Breast epithelium (tissue), 4 donors: ENCODE measurements at places on chromosomes 11 and 22.

DNA sequence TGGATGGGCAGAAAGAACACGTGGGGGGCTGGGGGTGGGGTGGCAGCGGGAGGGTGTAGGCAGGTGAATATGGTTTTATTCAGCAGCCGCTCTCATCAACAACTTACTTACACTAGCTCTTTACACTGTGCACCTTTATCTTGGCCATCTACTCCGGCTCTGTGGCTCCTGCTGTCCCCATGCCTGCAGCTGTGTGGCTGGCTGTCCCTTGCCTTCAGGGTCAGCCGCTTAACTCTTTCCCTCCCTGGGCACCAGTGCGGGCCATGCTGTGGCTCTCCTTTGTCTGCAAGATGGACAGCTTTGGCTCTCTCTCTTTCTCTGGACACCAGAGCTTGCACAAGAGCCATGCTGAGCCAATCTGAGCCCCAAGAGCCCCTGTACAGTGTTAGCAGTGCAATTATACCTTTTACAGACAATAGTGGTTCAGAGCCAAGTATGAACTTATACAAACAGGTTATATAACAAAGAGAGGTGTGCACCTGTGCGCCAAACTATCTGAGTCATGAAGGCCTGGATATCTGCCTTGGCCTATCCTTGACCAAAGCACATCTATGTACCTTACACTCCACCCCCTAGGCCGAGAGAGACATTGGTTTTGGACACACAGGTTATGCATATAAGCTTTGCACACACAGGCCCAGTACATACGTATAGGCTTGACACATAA lies 94.3 kb upstream of the CTSC start:
- no peak for DNase-seq

DNA sequence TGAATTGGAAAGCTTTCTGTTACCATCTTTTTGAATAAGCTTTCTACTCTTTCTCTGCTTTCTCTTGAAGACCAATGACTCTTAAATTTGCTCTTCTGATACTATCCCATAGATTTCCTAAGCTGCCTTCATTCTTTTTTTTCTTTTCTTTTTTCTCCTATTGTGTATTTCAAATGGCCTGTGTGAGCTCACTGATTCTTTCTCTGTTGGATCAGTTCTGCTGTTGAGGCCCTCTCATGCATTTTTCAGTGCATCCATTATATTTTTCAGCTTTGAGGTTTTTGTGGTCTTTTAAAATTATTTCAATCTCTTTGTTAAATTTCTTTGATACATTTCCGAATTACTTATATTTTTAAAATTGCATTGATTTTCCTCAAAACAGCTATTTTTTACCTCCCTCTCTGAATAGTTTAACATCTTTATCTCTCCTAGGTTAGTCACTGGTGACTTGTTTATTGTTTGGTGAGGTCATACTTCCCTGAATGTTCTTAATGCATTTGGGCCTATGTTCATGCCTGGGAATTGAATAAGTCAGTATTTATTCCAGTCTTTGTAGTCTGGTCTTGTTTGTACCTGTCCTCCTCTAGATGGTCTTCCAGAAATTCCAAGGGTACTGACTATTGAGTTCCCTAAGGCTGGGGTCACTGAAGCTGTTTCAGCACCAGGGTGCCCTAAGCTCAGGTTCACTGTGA lies 110.6 kb upstream of the SERPIND1 start:
- no peak for DNase-seq

GRCh38 chr11:8093931-8094575 lies 13.0 kb downstream of the TUB start:
- DNase-seq: no peak

DNA sequence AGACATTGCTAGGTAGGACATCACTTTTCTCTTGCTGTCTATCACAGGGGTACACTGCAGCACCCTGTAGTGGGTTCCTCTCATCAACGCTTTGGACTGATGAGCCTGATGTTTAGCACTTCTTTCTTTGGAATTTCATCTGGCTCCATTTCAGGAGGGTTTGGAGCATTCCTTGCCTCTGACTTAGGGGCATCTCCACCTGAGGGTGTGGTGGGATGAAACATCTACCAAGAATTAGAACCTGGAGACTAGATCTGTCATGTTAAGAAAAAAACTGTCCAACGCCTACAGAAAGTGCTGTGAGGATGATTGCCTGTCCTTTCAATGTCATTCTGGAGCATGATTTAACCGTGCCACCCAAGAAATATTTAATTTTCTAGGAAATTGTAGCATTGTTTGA lies 648.4 kb downstream of the ETS1 start:
- no peak for DNase-seq

DNA sequence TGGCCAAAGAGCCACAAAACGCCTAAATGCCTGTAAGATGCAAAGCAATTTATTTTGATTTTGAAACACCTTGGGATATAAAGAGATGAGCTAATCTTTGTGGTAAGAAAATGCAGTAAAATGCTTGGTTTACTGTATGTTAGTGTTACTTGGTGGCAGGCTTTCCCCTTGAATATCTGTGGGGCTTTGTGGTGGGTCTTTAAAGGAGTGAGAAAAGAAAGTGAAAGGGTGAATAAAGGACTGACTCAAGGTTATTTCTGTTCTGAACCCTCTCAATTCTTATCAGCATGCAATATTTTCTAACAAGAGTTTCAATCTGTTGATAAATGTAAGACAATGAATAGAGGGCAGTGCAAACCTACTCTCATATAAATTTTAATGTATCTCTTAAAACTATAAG lies 1555.9 kb upstream of the RAG2 start:
- DNase-seq: no peak

- DNase-seq: peak; percentile 63
Measured at GRCh38 chr11:62081378-62082291, 42.2 kb upstream of the INCENP start.

DNA sequence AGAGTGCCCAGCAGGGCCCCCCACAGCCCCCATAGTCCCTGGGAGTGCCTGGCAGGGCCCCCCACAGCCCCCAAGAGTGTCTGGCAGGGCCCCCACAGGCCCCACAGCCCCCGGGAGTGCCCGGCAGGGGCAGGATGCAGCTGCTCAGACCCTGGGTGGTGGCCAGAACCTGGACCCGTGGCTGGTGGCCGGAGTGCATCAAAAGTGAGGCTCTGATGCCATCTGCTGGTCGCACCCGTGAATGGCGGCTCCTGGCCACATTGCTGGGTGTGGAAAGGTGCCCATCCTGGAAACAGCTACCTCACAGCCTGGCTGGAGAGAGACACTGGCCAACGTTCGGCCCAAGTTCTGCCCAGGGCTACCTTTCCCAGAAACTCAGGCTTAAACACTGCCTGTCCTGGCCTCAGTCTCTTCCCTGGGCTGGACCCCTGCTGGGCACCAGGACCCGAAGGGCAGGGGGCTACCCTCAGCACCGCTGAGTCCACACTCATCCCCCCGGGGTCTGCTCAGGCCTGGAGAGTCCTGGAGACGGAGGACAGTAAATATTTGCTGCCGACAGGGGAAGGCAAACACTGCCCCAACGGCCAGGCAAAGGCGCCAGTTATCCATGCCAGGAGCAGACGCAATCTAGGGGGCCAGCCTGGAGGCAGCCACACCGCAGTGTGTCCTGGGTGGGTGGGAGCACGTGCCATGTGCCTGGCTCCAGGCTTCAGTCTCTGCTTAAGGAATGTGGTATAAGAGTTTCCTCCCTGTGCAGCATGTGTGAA lies 4.4 kb downstream of the INS start:
- DNase-seq: peak; percentile 55

DNA sequence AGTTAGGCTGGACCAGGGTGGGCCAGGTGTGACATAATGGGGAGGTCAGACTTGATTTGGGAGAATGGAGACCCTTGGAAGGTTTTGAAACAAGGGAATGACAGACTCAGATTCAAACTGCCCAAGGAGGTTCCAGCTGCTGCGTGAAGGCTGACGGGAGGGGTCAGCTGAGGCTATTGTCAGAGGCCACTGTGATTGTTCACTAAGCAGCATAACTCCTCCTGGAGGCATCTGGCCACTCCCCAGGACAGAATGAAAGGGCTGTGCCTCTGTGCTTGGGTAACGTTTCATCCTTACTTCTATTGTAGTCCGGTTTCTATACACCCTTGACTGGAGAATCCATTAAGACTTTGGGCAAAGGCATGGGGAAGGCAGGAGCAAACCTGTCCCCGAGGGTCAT lies 126.6 kb downstream of the DSCAML1 start:
- no peak for DNase-seq

GRCh38 chr22:20324139-20324516 lies 4.3 kb upstream of the DGCR6L start:
- no peak for DNase-seq

GRCh38 chr11:47991266-47991830 lies 11.0 kb downstream of the PTPRJ start:
- DNase-seq: no peak

DNA sequence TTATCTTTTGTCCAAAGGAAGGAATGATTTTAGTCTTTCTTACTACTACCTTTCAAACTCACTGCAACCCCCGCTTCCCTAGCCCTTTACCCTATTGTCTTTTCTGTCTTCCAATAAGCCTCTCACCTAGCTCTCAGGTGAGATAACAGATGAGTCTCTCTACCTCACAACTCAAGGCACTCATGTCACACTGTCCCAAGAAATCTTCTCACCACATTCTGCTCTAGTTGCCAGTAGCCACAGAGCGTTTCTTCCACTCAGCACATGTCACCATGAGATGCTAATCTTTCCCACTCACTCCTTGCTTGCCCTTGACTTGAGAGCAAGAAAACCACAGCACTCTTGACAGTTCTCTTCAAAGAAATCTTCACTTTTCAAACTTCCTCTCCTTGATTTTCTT lies 32.7 kb upstream of the TMEM41B start:
- no peak for DNase-seq

GRCh38 chr11:34501500-34501899 lies 12.1 kb downstream of the ELF5 start:
- DNase-seq: peak; percentile 47

- no peak for DNase-seq
Measured at GRCh38 chr11:36238881-36239280, 50.3 kb downstream of the COMMD9 start.

DNA sequence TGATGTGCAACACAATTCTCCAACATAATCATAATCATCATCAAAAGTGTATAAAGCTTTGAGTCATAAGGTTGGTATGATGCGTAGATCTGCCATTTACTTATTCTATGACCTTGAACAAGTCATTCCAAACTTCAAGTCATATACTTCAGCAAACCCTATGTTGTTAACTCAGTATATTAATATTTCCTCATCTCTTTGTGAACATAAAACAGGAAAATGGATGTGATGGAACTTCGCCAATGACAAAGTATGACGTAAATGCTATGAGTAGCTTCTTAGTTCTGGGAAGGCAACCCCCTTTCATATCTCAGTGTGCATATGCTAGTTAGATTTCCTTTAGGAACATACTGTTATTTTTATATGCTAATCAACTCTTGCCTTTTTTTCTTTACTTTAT lies 102.7 kb upstream of the ANO3 start:
- DNase-seq: no peak

DNA sequence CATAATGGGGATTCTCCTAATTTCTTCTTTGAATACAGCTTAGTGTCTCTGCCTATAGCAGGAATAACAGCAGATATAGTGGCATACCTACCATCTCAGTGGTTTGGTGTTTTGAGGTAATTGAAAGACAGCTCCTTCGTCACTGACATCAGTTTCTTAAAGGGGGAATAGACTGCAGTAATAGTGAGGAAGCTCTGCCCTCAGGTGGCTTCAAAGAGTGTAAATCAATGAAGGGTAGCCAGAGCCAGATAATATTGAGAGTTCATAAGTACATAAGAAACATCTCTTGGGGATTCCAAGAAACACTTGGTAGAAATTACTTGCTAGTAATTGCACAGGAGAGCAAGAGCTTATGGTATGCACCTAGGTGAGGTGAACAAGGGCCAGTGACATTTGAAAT lies 4.4 kb downstream of the OR6M1 start:
- no peak for DNase-seq

DNA sequence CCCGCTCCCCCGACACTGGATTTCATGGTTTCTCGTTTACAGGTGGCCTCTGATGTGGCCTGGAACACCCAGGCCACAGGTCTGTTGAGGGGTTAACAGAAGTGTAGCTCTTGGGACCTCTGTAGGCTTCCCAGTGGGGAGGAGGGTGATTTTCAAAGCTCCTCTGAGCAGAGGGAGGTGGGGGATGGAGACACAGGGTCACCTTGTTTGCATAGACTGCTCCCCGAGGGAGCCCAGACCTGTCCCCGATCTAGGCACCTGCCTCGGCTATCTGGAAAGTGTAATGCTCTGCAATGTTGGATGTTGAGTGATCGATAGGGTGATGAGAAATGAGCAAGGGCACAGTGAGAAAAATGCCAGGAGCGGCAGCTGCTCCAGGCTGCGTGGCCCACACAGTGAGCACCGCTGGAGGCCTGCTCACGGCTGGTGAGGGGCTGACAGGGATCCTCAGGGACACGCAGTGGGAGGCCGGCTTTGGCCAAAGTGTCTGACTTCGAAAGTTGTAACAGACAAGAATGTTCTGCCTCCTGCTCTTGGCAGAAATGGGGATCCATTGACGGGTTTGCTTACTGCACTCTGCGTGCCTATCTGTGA lies 594.1 kb downstream of the BRD1 start:
- peak; percentile 5 for DNase-seq

DNA sequence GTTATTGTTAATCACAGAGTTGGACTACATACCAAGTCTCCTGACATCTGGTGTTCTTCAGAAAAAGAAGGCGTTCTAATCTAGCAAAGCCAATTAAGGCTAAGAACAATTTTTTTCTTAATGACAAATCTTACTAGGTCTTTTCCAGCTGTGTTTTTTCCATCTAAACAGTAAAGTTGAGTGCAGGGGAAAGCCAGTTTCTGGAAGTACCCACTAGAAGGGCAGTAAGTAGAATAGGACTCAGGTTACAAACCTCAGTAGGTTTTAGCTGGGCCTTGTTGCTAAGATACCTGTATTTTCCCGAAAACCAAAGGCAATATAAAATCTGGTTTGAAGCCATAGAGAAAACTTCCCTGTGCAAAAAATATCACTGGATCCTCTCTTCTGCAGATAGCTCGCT lies 351.9 kb downstream of the ETS1 start:
- no peak for DNase-seq

DNA sequence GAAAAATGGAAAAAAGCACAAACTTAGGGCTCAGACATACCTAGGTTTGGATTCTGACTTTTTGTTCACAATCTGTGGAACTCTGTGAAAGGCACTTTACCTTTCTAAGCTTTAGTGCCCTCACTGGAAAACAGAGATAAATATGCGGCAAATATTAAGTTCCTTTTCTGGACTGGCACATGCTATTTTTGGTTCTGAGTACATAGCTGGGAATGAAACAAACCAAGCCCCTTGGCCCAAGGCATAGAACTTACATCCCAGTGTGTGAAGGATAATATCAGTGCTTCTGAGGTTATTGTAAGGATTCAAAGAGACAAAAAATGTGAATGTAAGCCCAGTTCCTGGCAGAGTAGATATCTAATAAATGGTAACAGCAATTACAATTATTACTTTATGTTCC lies 227.5 kb downstream of the ADAMTS15 start:
- no peak for DNase-seq

GRCh38 chr11:72821221-72821919 lies 7.2 kb downstream of the ATG16L2 start:
- no peak for DNase-seq

DNA sequence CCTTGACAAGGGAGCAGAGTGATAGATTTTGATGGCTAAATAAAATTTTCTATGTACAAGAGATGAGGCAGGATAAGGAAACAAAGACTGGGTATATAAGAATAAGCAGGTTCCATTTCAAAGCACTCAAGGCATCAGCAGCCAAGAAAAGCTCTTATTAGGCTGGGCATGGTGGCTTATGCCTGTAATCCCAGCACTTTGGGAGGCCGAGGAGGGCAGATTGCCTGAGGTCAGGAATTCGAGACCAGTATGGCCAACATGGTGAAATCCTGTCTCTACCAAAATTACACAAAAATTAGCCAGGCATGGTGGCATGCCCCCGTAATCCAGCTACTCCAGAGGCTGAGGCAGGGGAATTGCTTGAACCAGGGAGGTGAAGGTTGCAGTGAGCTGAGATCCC lies 563.4 kb upstream of the CCDC179 start:
- DNase-seq: no peak

- peak; percentile 100 for DNase-seq
Measured at GRCh38 chr11:130069659-130070108, at the start of gene APLP2. Gene APLP2, plus strand, starts transcription at chr11:130069894. Its CDS starts 84 bp downstream, at chr11:130069978.
